ENCODE measurements at places on chromosomes 3 and 15.
A peak's percentile ranks its signal among the peaks of the same experiment; 100 is the strongest.

DNA sequence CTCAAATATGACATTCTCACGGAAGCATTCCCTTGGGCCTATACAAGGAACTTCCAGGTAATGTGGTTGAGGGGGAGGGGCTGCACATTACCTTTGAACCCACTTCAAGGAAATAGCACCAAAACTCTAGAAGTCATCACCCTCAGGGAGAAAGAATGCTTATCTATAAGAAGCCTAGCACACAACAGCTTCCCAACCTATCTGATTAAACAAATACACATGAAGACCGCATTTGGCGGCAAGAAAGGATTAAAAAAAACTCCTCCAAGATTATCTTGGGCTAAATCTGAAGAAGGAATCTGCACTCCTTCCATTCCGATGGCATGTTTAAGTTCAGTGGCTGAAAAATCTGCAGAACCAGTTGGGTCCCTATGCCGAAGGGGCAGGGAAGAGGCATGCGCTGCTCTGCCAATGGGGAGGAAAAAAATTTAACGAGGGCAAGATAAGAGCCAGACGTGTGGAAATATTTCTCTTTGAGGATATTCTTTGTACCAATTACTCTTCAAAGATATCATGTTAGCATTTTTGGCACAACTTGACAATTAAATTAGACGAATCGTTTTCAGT, 82.0 kb upstream of the WNT5A start:
- DNase-seq = no peak

- DNase-seq = peak; percentile 61
These were observed 112.5 kb downstream of the ADAMTS9 start for GRCh38 chr3:64575211-64575844.

GRCh38 chr3:88019024-88019423, 39.8 kb downstream of the CGGBP1 start:
- no peak for DNase-seq

- DNase-seq = no peak
These were observed 103.5 kb downstream of the ITPR1 start for GRCh38 chr3:4596612-4597011.

GRCh38 chr3:159964166-159964973, 24.3 kb upstream of the IL12A start:
- DNase-seq = peak; percentile 30

DNA sequence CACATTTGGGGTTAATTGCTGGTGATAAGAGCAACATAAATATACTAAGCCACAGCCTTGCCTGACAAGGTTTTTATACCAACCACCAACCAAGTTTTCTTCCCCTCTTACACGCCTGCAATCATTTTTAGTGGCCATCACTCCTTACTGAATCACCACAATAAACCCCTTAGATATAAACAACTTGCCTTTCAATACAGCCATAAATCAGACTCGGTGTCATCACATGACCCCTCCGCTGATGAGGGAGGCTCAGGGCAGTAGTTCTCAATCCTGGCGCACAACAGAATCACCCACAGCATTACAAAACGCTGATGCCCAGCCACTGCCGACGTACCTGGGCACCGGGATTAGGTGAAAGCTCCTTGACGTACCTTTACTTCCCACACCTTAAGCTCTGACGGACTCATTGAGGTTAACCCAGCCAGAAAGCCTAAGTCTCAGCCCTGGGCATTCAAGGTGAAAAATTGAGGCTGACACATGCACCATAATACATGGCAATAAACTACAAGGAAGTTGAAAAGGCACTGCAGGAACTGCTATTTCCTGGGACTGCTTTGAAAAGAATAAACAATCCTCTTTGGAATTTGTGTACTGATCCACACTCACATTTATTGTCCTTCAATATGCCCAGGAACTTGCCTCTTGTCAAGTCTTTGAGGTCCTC, 17.1 kb downstream of the ADCY5 start:
- DNase-seq = no peak

DNA sequence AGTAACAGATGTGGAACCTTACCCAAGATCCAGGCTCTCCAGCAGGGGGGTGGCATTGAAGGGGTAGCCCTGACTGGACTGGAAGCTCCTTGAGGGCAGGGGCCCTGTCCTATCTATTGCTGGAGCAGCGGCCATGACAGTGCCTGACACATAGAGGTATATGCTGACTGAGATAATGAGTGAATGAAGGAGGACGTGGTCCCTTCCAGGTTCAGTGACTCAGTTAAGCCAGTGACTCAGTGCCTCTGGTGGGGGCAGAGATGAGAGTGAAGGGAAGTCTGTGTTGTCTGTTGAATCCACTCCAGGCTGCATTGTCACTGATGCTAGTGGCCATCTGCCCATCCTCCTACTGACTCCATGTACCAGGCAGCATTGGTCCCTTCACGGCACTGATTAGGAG, 13.0 kb upstream of the CTXND1 start:
- no peak for DNase-seq

DNA sequence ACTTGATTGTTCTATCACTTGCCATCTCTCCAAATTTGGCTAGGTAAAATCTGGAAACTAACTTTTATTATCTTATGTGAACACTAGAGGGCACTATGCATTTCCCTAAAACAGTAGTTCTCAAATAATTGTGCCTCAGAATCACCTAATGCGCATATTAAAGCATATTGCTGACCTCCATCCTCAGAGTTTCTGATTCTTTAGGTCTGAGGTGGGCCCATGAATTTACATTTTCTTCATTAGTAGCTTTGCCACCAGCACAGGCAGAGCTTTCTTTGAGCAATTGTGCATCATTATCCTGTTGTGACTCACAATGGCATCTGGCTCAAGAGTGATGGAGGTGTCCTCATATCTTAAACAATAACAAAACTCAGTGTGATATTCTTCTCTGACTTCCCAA, 17.5 kb upstream of the BCHE start:
- peak; percentile 12 for DNase-seq

- DNase-seq = no peak
These were observed 52.7 kb upstream of the SCAANT1 start for GRCh38 chr3:63964681-63965485.

DNA sequence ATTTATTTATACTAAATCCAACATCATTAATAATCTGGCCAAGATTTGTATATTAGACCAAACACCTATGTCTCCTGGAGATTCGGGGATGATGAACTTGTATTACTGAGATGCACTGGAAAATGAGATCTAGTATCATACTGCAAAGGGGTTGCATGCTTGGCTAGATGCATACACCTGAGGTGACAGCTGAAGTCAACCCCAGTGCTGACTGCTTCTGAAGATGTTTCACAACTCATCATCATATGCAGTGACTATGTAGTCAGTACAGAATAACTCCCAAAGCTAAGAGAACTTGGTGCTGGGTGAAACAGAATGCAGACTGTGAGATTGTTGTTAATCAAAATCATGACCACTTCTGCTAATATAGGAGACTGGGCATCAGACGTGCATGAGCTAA, 1114.2 kb downstream of the NSUN3 start:
- no peak for DNase-seq

DNA sequence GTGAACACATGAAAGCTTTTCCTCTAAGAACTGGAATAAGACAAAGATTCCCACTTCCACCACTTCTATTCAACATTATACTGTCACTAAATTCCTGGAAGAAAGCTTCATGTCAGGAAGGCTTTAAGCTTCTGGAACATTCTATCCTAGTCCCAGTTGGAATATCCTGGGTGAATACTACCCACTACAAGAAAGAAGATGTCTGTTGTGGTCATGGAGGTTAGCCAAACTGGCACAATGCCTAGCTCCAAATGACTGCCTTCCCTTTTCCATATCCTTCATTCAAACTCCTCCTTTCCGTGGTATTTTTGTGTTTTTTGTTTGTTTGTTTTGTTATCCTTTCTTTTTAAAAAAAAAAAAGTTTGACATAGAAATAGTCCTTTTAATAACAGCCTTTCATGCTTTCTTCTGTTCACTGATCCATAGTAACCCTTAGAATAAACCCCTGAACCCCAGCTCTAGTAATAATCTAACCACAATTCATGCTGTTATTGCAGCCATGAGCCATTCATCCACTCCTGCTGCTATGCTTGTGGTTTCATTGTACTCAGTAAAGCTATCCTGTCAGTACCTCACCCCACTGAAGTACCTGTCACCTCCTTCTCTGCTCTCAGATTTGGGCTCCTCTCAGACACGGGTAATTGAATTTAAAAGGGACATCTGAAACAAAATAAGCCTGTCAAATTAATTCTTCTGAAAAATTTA, 447.5 kb downstream of the IGSF11 start:
- DNase-seq = no peak

- DNase-seq = no peak
These were observed 228.0 kb downstream of the UACA start for GRCh38 chr15:70535071-70535954.

DNA sequence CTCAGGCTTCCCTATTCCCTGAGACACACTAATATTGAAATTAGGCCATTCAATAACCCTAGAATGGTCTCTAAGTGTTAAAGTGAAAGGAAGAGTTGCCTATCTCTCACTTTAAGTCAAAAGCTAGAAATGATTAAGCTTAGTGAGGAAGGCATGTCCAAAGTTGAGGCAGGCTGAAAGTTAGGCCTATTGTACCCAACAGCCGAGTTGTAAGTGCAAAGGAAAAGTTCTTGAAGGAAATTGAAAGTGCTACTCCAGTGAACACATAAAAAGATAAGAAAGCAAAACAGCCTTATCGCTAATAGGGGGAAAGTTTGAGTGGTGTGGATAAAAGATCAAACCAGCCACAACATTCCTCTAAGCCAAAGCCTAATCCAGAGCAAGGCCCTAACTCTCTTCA, 117.9 kb upstream of the SPATA12 start:
- DNase-seq = no peak

DNA sequence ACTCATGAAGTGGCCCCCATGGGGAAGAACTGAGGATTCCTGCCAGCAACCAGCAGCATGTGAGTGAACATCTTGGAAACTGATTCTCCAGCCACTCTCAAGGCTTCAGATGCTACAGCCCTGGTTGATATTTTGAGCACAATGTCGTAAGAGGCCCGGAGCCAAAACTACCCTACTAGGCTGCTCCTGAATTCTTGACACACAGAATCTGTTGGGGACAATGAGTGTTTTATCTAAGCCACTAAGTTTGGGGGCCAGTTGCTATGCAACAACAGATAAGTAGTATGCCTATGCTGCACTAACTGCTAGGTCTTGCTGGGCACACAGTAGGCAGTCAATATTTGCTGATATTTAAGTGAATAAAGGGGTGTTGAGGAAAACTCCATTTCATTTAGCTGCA, 89.9 kb upstream of the CHL1 start:
- DNase-seq = no peak

- DNase-seq = no peak
These were observed 11.1 kb downstream of the SCN5A start for GRCh38 chr3:38638354-38638753.

GRCh38 chr3:169993761-169994160, 27.2 kb downstream of the SEC62 start:
- no peak for DNase-seq

GRCh38 chr3:173770011-173770410, 372.5 kb downstream of the NLGN1 start:
- DNase-seq = no peak

All from dermis blood vessel endothelial cell (primary cell).